HL-60 (cell line): ENCODE measurements at places on chromosomes 6 and 20.
A peak's percentile ranks its signal among the peaks of the same experiment; 100 is the strongest.

- DNase-seq = no peak
Measured at GRCh38 chr20:33097001-33097400, 17.6 kb downstream of the BPIFB4 start.

GRCh38 chr6:166862287-166862977, 93.9 kb downstream of the RNASET2 start:
- no peak for DNase-seq

GRCh38 chr20:62495749-62496567, 20.2 kb upstream of the GATA5 start:
- no peak for DNase-seq

DNA sequence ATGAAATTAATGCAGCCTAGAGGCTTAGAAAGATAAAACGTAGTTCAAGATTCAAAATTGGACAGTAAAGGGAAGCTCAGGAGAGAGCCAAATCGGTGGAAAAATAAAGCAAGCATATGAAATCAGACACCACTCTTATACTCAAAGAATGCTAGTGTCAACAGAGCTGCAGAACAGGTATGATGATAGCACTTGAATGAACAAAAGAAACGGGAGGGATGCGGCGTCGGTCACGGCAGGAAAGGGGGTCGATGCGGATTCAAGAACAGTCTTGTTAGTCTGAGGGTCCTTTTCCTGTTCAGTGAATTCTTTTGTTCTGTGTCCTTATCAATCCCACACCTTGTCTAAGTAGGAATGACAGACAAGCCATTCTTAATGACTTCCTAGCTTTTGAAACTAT, 114.4 kb downstream of the FOXC1 start:
- DNase-seq = no peak

GRCh38 chr6:22827760-22828159, 258.4 kb downstream of the HDGFL1 start:
- DNase-seq = no peak

DNA sequence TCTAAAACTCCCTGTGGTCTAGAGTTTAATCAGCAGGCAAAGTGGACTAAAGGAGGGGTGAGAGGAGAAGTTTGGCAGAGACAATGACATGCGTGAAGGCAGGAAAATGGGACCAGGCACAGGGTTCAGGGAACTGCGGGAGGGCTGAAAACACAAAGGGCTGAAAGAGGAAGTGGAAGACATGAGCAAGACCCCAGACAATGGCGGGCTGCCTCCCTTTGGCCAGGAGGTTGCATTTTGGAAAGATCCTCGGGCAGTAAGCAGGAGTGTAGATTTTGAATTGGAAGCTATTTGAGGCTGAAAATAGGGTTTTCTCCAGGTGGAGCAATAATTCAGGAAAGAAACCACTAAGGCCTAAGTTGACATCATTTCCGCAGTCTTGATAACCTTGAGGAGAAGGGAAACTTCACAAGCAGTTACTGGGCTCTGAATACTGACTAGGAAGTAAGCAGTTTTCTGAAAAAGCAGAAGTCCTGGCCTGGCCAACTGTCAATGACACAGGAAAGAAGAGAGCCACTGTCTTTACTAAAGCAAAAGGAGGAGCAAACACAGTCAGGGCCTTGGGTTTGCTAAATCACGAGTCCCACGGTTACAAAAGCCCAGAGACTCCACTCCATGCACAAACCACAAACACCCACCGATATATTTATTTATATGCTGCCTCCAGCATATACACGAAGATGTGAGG, 3.4 kb downstream of the LY86 start:
- peak; percentile 64 for DNase-seq

- DNase-seq = no peak
Measured at GRCh38 chr6:42742116-42742894, 3.6 kb downstream of the TBCC start.

- DNase-seq = peak; percentile 19
Measured at GRCh38 chr20:19872001-19872400, 113.9 kb downstream of the RIN2 start.

DNA sequence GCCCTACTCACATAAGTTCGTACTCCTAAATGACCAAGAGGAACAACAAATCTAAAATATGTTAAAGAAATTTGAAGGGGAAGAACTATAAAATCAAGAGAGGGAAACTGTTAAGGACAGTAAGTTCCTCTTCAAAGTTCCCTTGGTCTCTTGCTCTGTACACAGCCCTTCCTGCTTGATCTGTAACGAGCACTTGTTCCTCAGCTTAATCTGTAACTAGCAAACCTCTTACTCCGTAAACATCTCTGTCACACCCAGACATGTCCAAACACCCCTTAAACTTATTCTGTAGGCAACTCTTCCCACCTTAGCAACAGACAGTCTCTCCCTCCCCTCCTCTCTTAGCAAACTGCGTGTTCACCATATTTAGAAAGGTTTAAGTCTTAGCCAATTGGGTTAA, 29.9 kb downstream of the PLN start:
- DNase-seq = no peak

DNA sequence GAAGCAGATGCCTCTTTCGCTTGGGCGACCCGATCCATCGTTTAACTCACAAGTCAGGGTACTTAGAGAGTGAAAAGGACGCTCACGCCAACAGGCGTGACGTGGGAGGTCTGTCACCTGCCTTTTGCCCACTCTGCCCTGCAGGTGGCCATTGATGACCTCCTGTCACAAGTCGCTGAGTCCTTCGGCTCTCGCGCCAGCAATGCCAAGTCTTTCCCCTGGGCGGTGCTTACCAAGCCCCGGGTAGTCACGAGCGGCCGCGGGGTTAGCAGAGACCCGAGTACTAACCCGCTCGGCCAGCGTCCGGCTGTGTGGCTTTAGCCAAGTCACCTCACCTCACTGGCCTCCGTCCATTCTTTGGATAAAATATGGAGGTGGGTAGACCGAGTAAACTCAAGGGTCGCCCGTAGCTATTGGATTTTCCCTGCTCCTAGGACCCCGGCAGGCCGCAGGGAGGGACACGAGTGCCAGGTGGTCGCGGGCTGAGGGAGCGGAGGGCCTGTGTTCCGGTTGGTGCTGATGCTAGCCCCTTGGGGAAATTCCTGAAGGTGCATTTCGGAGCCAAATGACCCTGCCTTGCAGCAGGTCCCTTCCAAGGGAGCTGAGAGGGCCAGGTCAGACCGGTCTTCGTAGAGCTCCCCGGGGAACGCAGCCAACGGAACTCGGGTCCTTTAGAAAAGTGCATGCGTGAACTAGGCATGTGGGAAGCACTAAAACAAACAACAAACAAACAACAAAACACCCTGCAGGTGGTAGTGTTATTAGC, 668 bp downstream of the PKIB start:
- no peak for DNase-seq

DNA sequence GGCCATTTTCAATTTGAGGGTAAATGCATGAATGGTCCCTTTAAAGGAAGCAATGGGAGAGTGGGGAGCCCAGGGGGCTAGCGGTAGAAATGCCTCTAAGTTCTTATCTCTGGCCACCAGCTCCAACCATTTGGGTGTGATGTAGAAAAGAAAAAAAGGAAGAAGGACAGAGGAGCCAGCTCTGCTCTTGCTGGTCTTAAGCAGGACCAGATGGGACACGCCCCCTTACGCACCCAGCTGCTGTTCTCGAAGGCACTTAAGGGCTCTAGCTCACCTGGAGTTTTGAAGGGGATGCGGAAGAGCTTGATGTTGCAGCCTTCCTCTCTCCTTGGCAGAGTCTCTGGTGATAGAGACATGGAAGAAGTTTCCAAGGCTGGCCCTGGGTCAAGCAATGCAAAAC, 59.5 kb upstream of the RNF144B start:
- no peak for DNase-seq

GRCh38 chr6:15501826-15502445, 160.9 kb downstream of the DTNBP1 start:
- DNase-seq = no peak

DNA sequence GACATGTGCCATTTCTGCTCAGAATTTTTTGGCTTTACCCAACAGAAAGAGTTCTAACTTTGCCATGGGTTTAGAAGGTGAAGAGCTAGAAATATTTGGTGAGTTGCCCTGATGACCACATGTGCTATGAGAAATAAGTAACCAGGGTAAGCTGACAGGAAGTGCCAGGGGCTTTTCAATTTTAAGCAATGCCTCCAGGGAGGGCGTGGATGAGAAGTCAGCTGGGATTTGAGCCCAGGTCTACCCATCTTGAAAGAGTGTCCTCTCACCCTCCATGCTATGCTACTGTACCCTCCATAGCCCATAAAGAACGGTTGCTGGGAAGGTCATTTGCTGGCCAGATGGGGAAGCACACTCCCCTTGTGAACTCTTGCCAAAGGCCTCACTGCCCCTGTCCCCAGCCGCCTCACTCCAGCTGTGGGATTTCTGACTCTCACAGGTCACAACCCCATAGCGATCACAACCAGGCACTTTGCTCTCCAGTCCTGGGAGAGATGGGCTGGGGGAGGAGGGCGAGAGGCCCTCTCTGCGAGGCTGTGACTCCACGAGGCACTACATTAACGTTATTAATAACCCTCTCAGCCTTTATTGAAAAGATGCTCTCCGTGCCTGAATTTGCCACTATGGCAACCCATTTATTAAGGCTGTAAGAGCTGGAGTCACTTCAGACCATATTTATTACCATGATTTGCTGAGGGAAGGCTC, 291.1 kb downstream of the DHX35 start:
- DNase-seq = no peak

DNA sequence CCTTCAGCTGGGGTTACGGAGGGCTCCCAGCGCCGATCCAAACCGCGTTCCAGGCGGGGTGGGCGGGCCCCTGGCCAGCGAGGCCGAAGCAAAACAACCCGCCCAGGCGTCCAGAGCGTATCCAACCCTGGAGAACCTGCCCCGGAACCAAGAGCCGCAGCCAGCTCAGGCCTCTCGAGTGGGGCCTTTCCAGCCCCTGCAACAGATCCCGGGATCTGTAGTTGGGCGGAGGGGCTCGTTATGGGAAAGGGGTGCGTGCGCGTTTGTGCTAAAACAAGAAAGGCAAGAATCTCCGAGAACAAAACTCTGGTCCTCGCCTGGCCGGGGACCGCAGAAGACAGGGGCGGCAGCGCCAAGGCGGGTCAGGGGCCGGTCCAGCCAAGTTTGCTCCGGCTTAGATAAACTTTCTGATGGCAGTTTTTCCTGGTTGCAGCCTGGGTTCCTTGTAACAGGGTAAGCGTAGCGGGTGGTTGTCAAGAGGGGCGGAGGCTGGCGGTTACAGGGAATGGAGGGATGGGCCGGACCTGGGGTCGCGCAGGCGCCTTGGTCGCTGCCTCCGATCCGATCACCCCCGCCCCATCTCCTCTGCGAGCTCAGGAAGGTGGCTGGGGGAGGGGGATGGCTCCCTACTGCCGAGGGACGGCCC, 448 bp upstream of the RIN2 start:
- DNase-seq = no peak

DNA sequence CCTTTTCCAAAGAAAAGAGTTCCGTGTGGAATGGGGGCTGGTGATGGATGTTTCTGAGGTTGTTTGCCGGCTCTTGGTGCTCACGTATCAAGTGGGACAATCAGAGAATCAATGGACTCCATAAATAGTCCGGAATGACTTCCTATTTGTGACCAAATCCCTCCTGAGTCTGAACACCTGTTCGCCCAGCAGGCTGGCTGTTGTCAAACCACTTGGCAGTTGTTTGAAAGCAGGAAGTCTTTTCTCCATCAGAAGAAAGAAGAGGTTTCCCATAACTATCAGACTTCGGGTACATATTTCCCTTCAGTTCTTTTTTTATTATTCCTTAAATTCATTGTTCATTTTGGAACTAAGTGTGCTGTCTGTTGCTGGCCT, 154.7 kb upstream of the RIN2 start:
- DNase-seq = no peak

GRCh38 chr6:104908031-104908887, 48.5 kb upstream of the HACE1 start:
- no peak for DNase-seq

GRCh38 chr20:60935971-60936370, 316.1 kb upstream of the CDH4 start:
- no peak for DNase-seq

GRCh38 chr20:11344939-11345338, 572.8 kb upstream of the BTBD3 start:
- no peak for DNase-seq

GRCh38 chr6:43465948-43466347, 10.6 kb upstream of the DLK2 start:
- DNase-seq = no peak

GRCh38 chr6:137492289-137493217, 1.6 kb downstream of the OLIG3 start:
- no peak for DNase-seq

DNA sequence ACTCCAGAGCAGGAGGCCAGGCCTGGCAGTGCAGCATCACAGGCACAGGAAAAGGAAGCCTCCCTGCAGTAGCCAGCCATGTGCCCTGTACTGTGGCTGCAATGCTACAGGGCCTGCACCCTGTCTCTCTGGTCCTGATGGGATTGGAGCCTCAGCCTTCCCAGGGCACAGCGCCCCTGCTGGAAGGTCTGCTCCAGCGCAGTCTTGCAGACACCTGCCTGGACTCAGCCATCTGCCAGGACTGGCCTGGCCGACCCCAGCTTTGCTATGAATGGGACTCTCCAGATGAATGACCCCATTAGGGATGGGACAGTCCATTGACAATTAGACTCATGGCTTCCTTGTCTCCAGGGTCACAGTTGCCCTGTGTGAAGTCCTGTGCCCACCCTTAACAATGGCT, 251.6 kb downstream of the ERMARD start:
- no peak for DNase-seq
